ENCODE measurements at places on chromosomes 1 and 21. TPM values are rescaled to one million over a fixed set of nuclear protein-coding genes. Genes with fewer than 3 reads are reported as not detected.

CAMK1G gene
- 0.12 TPM for total RNA-seq

BEND5 gene
- total RNA-seq: 0.29 TPM

PTGS2 gene
- total RNA-seq: 2.1 TPM

OTUD3 gene
- 3.9 TPM for total RNA-seq

FAM72C gene
- 1.4 TPM for total RNA-seq

LINGO4 gene
- total RNA-seq: not detected

DAP3 gene
- 136 TPM for total RNA-seq

TNFRSF4 gene
- 58.5 TPM for total RNA-seq

DNA sequence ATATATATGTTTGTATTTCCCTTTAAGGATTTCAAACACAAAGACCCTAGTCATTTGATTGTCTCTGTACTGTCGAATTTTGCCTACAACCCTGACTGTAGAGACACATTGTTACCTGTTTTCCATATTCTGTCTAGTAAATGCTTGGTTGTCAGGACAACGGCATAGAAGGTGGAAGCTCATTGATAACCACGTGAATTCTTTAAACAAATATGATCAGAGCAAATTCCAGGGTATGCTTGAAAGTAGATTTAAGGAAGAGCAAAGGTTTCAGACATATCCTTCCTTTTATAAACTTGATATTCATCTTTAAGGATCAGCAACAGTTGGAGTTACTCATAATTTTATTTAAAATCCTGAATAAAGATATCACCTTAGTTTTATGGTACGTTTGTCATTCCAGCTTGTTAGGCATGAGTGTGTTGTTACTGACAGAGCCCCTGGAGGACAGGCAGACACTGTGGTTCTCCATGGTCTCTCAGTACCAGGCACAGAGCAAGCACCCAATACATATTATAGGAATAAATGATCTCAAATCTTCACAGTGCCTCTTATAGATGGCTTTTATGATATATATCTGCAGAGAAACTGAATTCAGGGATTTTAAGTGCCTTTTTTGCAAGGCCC lies 203.2 kb downstream of the FGGY start:
- DNase-seq: no peak

- DNase-seq: no peak
These were observed 2.2 kb upstream of the KRTAP10-6 start for GRCh38 chr21:44594406-44594916.

GRCh38 chr1:31013187-31013864 lies 52.2 kb downstream of the PUM1 start:
- no peak for DNase-seq

- no peak for DNase-seq
These were observed 75.3 kb upstream of the RGS4 start for GRCh38 chr1:162993846-162994245.

GRCh38 chr1:46900401-46900800 lies 40.9 kb downstream of the CYP4A11 start:
- no peak for DNase-seq

DNA sequence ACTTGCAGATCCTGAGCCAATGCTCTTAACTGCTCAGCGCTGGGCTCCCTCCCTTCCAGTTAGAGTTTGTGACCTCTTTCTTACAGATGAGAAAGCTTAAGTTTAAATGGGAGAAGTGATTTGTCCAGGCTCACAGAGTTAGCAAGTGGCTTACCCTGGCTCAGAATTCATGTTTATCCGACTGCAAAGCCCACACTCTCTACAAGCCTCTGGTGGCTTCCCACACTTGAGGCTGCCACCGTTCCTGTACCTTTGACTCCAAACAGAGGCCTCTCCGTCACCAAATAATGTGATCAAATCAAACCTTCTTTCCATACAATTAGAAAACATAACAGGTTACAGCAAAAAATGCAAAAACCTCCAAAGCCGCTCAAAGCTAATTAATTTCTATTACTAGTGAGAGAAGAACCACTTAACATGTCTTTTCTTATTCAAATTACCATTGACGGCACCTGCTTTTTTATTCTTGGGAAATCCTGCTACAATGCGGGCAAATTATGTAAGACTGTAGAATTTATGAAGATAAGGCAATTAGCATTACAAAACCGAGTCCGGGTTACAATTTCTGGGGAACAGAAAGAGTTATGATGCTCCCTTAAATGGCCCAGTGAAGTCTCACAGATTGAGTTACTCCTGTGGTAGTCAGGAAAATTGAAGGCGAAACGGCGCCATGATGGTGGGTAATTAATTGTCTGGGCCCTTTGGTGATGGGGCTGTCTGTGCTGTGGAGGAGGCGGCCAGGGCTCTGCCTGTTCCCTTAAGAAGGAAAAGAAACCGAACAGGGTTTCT lies 324.3 kb upstream of the POU3F1 start:
- DNase-seq: no peak

- DNase-seq: no peak
These were observed 1.2 kb upstream of the S100A5 start for GRCh38 chr1:153541641-153542590.

DNA sequence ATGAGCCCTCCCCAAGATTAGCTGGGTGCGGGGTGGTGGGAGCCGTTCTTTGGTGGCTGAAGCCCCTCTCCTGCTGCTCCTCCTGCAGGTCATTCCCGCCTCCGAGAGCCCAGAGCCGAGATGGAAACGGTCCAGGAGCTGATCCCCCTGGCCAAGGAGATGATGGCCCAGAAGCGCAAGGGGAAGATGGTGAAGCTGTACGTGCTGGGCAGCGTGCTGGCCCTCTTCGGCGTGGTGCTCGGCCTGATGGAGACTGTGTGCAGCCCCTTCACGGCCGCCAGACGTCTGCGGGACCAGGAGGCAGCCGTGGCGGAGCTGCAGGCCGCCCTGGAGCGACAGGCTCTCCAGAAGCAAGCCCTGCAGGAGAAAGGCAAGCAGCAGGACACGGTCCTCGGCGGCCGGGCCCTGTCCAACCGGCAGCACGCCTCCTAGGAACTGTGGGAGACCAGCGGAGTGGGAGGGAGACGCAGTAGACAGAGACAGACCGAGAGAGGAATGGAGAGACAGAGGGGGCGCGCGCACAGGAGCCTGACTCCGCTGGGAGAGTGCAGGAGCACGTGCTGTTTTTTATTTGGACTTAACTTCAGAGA lies 448 bp downstream of the G0S2 start:
- DNase-seq: no peak

DNA sequence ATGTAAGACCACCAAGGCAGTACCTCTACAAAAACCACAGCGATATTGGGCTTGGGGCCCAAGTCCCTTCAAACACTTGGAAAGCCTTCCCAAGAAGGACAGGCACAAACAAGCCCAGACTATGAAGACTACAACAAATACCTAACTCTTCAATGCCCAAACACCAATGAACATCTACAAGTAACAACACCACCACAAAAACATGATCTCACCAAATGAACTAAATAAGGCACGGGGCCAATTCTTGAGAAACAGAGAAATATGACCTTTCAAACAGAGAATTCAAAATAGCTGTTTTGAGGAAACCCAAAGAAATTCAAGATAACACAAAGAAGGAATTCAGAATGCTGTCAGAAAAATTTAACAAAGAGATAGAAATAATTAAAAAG lies 86.8 kb downstream of the COL24A1 start:
- DNase-seq: no peak

- DNase-seq: no peak
These were observed 6.2 kb upstream of the C1orf74 start for GRCh38 chr1:209790286-209791193.

Data from glomerular endothelial cell (primary cell).